ENCODE measurements at places on chromosomes 7 and 10. TPM values are rescaled to one million over a fixed set of nuclear protein-coding genes. Genes with fewer than 3 reads are reported as not detected.

SFRP4 gene
- 5.9 TPM for total RNA-seq

OR9A2 gene
- not detected for total RNA-seq

SCART1 gene
- total RNA-seq, result 0.83 TPM

RNLS gene
- 0.19 TPM for total RNA-seq

NAMPT gene
- 85.3 TPM for total RNA-seq

CYP26A1 gene
- total RNA-seq, result not detected

FOXI2 gene
- not detected for total RNA-seq

SMARCD3 gene
- total RNA-seq, result 274 TPM

AGMO gene
- not detected for total RNA-seq

DNA sequence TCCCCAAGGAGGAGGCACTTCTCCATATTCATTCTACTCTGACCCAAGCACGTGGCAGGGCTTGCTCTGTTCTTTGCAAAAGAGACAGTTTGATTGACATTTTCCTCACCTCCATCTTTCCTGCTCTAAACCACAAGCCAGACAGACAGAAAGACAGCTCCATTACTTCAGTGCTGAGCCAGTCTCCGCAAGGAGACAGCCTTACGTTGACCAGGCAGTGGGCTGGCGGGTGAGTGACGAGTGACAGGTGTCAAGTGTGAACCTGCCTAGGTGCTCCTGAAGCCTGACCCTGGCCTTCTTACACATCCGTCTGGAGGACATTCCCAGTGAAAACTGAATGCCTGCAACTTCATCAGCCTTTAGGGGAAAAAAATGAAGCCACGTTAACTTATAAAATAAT is 314.6 kb downstream of the TNS3 start:
- no peak for DNase-seq

GRCh38 chr7:19026888-19027287 is 90.5 kb downstream of the TWIST1 start:
- peak; percentile 64 for DNase-seq

- no peak for DNase-seq
Observed at GRCh38 chr10:75295868-75296441, 60.2 kb upstream of the COMTD1 start.

GRCh38 chr10:119849944-119850343 is 22.7 kb downstream of the MCMBP start:
- no peak for DNase-seq

DNA sequence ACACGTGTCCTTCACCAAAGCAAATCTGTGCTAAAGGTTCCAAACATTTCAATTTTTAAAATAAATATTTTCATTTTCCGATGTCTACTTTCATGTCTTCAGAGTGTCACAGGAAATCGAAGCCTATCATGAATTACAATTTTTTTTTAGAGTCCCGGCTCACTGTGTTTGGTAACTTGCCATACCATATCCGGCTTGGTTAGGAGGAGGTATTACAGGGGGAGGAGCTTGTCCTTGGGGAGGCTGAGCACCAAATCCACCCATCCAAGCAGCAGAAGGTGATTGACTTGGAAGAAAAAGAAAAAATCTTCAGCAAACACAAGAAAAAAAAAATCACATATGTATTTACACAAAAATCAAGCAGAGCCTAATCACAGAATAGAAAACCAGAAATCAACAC is 21.3 kb downstream of the TIAL1 start:
- DNase-seq, result peak; percentile 21

GRCh38 chr10:546451-546850 is 143.0 kb downstream of the DIP2C start:
- DNase-seq, result no peak

DNA sequence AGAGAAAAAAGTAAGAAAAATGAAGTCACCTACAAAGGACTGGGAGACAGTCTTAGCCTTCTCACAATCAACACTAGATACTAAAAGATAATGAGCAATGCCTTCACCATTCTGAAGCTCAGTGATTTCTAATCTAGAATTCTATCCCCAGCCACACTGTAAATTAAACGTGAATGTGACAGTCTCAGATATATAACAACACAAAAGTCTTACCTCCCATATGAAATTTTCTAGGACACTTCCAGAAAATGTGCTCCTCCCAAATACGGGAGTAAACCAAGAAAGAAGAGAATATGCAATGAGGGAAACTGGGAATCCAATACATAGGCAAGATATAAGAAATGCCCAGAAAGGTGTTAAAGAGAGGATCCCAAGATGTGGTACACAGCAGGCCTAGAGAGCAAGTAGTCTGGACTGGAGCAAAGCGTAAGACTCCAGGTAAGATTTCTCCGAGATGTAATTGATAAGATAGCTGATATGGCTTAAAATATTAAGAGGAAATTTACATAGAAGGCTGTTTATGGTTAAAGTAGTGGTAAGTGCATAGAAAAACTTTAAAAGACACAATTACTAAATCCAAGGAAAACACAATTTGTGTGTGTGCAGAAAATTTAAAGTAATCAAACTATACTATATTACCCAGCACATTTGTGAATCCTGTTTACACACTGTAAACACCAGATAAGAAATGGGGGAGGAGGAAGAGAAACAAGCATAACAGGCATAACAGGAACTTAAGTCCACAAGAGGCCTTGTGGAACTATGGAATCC is 44.1 kb downstream of the SGMS1 start:
- DNase-seq, result no peak

- DNase-seq, result no peak
Observed at GRCh38 chr7:67955061-67955460, 958.4 kb downstream of the TYW1 start.

- no peak for DNase-seq
Observed at GRCh38 chr10:103353281-103353680, 2.3 kb upstream of the PCGF6 start.

GRCh38 chr7:47588704-47589225 is 6.9 kb upstream of the TNS3 start:
- DNase-seq, result no peak

- DNase-seq, result no peak
Observed at GRCh38 chr10:10038348-10038747, 979.3 kb upstream of the CELF2 start.

- no peak for DNase-seq
Observed at GRCh38 chr10:56317603-56318002, 43.5 kb downstream of the ZWINT start.

DNA sequence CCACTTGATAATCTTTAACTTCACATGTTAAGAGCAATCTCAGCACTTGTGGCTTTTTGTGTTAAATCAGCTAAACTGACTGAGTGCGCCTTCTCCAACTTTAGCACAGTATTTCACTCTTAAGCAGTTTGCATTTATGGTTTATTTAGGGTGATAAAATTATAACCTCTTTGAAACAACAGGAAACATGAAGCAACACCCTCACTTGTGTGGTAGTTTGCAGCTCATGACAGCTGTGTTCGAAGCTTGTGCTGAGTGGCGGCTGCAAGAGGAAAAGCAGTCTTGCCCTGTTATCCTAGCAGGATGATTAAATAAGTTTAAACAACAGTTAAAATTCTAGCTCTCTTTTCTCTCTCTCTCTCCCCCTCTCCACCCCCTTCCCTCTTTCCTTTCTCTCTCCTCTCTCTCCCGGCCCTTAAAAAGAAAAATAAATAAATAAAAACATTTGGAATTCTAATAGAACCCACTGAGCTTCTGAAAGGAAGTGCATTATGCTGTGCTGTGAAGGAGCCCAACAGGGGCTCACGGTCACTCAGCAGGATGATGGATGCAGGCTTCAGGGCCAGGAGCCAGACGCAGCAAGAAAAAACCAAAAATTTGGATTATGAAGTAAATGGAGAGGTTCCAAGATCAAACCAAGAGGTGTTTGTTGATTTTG is 25.2 kb downstream of the OGDH start:
- DNase-seq, result peak; percentile 78

DNA sequence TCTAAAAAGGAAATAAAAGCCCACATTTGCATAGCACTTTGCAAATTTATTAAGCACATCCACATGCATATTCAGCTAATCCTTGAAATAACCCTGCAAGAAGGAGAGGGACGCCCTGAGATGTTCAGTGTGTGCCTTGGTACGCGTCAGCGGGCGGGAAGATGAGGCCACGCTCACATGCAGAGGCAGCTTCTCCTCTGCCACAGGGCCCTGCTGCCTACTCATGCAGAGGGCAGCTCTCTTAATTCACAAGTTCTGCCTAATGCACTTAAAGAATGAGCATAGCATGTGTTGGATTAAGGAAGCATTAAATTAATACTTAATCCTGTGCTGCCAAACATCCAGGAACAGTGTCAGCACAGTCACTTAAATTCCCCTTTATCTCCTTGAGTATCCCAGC is 132.3 kb downstream of the HECW1 start:
- no peak for DNase-seq

DNA sequence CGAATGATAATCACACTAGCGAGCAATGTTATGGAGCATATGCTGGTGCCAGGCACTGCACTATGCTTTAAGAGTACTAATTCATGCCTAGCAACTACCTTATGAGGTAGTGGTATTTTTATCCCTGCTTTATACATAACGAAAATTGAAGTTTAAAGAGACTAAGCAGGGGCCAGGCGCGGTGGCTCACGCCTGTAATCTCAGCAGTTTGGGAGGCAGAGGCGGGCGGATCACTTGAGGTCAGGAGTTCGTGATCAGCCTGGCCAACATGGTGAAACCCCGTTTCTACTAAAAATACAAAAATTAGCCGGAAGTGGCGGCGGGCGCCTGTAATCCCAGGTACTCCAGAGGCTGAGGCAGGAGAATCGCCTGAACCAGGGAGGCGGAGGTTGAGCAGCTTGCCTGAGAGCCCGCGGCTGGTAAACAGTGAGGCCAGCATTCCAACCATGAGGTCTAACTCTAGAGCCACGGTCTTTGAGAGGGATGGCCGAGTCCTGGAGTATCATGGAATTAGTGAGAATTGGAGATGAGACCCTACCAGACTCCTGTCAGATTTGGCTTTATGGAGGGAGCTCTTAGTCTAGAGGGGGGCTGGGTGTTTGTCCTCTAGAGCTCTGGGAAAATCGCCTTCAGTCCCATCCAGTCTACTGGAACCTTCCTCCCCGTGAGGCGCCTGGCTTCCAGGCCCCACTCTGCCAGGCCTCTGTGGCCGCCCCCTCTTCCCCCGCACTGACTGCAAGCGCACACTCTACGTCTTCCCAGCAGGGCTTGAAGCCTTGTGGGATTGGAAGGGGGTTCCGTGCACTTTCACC is 11.6 kb downstream of the TLX1 start:
- DNase-seq, result no peak

DNA sequence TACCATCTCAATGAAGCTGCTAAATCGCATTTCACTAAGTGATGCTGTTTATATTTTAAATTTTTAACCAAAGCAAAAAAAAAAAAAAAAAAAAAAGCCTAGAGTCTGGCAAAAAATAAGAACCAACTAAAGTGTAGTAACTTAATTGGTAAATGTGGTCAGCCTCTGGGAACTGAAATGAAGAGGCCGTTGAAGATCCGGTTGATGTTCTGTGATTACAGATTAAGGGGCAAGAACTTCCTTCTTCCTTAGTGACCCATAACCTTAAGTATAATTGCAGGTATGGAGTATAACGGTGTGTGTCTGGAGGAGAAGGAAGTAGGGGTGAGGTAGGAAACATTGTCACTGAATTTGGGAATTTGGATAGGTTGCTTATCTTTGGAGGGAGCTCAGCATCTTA is 7.7 kb upstream of the SRGN start:
- no peak for DNase-seq

DNA sequence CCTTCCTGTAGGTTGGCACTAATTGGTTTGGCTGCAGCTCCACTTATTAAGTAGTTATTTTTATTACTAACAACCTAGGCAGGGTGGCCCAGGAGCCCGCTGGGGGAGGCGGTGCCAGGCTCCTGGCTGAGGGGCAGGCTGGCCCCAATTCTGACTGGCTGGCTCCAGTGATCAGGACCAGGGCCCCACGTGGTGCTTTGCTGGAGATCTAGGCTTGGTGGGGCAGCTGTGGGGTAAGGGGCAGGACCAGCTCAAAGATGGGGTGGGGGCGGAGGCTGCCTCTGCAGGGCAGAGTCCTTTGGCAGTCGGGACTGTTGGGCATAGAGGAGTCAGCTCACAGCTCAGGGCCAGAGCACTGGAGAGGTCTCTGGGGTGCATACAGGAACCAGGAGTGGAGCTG is 2.4 kb downstream of the ASL start:
- no peak for DNase-seq

DNA sequence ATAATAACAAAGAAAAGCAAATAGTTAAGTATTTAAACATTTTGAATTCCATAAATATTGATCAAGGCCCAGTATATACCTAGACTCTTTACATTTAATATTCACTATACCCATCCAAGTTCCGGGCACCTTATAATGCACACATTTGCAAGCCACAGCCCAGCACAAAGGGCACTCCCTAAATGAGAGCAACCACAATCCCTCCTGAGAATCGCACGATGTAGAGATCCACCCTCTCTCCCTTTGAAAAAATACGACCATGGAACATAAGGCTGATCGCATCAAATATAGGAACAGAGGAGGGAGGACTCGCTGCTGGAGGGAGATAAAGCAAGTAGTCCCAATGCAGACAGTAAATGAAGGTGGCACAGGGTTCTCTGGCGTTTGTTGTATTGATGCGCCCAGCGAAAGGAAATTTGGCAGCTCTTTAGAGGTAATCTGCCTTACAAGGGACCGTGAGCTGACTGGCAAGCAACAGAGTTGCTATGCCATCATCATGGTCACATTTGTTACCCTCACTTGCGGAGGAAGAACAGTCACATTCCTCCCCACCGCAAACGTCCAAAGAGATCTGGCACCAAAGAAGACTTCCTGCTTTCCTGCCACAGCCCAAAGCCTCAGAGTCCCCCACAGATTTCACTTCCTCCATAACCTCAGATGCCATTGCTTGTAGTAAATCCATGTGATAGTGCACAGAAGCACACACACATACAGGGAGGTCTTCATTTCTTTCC is 16.1 kb upstream of the TAS2R40 start:
- DNase-seq, result peak; percentile 87

DNA sequence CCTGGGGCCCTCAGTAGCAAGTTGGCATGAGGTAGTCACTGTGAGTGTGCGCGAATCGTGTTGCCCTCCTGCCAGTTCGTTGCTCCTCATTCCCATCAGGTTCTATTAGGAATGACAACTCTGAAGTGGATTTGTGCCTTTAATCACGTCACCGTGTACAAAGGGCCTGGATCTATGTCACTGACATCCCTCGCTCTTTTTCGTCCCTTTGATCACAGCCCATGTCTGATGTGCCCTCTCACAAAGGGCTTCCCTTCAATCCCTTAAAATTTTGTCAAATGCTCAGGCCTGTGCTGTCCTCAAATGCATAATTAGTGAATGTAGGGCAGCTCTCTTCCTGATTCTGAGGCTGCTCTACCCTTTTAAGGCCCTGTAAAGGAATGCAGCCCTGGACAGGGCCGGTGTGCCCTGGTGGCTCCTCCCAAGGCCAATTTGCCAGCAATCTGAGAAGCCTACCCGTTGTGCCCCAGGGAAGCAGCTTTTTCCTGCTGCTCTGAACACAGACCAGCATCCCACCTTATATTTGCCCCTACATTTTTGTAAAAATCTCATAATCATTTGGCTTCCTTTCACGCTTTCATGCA is 93.6 kb downstream of the TMEM178B start:
- DNase-seq, result no peak

- DNase-seq, result no peak
Observed at GRCh38 chr7:131104596-131105293, 222.9 kb upstream of the MKLN1 start.
